Heart left ventricle (tissue), 16 donors: ENCODE measurements at places on chromosomes 5 and 9. TPM values are rescaled to one million over a fixed set of nuclear protein-coding genes. Genes with fewer than 3 reads are reported as not detected.
A peak's percentile ranks its signal among the peaks of the same experiment; 100 is the strongest.

DNA sequence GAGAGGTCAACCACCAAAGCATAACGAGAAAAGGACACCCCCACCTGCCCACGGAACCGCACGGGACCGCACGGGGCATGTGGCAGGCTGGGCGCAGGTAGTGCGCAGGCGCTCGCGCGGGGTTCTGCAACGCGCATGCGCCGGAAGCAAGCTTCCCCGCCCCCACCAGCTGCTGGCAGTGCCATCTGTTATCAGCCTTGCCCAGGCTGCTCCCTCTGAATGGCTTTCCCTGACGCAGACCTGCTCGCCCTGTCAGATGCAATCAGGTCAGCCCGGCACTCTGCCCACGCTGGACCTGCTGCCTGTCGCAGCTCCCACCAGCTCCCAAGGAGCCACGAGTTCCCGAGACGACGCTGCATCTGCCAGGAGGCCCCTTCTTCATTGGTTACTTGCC is 22.8 kb downstream of the PTCH1 start:
- DNase-seq = no peak

NKD2 gene
- 0.71 TPM for total RNA-seq

GRCh38 chr5:107294211-107294550 is 376.6 kb downstream of the EFNA5 start:
- DNase-seq = no peak

CDKN2B-AS1 gene
- total RNA-seq = not detected

DAB2 gene
- 17.6 TPM for total RNA-seq

FAM219A gene
- total RNA-seq = 24.5 TPM

MYMK gene
- total RNA-seq = not detected

- DNase-seq = no peak
Measured at GRCh38 chr9:127746959-127747569, 12.0 kb upstream of the TOR2A start.

DNA sequence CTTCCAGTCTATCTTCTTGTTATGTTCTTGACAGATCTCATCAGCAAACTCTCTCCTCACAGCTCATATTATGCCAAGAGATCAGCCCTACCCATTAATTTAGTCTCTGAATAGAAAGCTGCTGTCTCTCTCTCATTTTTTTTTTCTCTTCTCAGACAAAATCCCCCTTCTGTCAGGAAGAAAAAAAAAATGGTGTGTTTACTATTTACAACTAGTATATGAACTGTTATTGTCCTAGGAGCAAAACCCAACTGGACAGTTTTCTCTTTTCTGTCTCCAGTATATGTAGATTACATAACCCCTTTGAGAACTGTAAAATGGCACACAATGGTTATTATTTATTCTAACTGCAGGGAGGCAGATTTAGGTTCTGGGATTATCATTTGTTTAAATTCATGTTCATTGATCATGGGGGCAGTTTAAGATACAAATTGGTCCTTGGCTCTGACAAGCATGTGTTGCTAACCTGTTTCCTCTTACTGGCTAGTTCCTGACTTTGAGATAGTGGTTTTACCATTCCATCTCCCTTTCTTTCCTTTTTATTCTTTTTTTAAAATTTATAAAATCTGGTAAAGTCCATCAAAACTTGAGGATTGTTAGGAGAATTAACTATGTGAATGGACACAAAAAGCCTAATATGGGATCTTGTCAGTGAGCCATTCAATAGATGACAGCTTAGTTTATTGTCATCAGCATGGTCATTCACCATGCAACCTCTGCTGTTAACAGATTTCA is 210.0 kb upstream of the PAPPA start:
- no peak for DNase-seq

- no peak for DNase-seq
Measured at GRCh38 chr5:140965905-140966292, 377 bp upstream of the PCDHAC2 start.

GRCh38 chr9:127518091-127518856 is 67.0 kb downstream of the LRSAM1 start:
- DNase-seq = peak; percentile 18

GRCh38 chr9:131584858-131585257 is 39.5 kb downstream of the PRRT1B start:
- no peak for DNase-seq

DNA sequence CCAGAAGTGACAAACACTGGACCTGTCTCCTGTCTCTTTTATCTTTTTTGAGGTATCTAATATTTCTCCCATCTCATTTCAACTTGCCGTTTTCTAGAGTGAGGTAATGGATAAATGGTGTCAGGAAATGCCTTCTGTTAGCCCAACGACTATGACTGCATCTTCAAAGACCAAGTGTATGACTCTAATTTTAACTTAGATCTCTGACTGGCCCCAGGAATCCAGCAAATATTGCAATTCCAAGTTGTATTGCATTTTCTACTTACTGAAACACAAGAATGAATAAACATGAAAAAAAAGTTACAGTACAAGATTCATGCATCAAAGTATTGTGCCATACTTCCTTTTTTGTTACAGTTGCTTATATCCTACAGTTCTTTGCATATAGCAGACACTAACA is 26.3 kb downstream of the SLC28A3 start:
- no peak for DNase-seq

RELL2 gene
- total RNA-seq = 0.58 TPM

DNA sequence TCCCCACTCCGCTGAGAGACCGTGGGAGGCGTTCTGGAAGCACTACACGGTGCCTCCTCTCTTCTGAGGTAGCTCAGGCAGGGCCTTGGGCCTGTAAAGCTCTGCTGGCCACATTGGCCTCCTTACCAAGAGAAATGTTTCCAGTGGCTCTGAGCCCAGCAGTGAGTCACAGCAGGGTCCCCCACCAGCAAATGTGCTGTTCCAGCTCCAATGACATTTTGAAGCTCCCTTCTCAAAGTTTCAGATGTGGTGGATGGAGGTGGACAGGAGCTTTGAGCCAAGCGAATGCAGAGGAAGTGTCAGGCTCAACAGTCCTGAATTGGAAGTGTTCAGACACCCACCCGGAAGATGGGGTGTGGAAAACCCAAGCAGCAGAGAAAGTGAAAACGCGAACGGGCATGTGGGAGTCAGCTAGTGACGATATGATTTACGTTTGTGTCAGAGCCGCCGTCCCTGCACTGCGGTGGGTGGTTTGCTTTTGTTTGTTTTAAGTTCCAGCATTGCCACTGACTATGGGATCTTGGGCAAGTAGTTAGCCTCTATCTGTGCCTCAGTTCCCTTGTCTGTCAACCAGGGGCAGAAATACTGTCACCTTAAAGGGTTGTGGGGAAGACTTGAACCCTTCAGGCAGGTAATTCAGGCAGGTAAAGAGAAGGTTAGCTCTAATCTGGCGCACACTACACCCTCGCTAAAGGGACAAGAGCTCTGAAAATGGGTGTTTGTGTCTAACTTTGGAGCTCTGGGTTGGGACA is 38.2 kb downstream of the C5orf15 start:
- no peak for DNase-seq
